ENCODE measurements at places on chromosomes 3 and 15.

DNA sequence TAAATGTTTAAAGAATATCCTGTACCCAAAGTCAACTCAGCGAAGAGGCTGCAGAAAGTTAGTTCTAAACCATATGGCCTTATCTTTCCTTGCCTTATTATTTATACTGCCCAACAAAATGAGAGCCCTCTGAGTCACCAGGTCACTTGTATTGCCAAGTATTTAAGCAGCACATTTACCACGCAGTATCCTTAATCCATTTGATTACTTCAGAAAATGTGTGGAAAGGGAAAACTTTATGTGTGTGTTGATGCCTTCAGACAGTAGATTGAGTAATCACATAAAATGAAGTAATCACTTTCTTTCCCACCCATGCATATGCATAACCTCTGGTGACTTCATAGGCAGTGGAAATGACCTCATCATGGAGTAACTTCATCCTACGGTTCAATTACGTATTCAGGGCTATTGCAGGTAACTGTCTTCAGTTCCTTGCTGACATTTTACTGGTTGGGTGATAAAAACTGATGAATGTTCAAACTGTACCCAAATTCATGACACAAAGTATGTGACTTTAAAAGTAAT, 7.5 kb upstream of the CADPS start:
- no peak for DNase-seq

DNA sequence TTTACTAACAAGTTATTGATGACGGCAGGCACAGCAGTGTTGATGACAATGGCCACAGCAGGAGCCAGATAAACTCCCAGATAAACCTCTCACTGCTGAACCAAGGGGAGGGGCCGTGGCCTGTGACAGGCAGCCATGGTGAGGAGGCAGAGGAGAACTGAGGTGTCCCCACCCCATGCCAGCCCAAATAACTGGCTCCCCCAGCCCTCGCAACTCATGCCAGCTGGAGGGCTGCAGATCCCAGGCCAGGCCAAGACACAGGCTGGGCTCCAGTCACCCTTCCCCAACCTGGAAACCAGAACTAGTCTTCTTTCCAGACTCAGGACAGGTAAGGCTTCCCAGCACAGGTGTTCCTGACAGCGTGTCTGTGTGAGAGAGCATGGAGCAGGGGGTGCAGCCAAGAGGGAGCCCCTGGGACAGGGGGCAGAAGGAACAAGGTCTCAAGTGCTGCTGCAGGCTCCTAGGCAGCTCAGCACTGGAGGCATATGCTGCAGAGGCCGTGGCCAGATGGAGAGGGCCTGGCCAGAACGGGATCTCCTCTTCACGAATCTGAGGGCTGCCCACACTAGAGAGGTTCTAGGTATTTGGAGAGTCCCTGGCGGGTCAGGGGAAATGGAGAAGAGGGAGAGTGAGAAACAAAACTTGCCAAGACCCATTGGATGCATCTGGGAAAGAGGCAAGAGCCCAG, 15.9 kb downstream of the PLA2G4F start:
- peak; percentile 28 for DNase-seq

DNA sequence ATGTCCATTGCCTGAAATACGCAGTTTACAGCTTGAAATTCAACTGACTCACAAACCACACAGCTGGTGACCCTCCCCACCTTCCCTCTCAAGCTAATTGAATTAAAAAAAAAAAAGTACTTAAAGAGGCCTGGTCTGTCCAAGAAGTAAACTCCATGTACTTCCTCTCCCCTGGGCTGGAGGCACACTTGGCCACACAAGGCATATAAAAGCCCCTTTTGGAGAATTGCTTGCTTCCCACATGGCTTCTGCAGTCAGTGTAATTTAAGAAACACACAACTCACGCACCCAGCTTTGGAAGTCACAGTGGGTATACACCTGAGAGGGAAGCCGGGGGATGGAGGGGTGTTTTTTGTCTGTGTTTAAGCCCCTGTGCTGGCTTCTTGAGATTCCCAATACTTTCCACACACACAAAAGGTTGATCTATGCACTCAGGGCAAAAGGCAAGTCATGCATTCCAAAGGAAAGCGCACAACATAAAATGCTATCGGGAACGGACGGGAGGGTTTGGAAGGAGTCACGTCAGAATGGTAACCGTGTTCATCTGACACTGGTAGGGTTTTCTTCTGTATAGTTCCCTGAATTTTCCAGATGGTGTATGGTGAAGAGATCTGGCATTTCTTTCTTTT, 106.6 kb upstream of the ALDH1A3 start:
- no peak for DNase-seq

DNA sequence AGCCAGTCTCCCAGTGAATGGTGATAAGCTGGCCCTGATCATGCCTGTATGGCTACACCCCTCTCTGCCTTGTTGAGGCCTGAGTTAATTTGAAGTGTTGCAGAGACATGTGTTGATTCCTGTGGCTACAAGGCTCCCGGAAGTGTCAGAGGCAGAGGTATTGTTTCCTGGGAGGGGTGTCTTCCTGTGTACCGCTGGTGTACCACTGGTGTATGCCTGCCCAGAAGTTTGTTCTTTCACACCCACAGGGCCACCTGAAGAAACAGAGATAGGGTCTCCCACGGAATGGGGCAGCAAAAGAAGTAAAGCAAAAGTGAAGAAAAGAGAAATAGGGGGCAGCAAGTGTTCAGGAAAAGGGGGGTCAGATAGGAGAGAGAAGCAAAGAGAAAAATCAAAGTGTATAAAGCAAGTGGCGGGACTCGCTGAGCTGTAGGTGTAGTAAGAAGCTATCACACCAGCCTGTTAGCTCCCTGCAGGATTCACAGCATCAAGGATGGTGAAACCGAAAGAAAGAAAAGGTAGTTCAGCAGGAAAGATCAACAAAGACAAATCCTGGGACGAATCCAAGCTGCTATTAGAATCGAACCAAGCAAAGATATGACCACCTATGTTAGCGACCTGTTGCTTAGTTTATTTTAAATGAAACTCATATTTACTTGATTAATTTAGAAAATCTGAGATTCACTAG, 36.6 kb upstream of the CD47 start:
- DNase-seq = peak; percentile 77

DNA sequence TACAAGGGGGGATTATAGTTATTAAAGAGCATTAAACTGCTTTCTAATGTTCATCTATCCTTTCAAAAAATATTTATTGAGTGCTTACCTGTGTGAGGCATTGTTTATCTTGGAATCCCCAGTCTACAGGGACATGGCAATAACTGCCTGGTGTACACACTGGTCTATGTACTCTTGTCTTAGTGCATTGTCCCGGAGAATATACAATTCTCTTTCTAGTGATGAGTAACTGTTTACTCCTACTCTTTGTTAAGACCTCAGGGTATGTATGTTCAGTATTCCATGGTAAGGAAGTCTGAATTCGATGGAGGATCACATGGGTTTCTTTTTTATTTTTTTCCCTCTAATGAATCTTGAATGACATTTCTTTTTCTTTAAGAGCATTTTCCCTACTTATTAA, 772.4 kb upstream of the NR2F2 start:
- no peak for DNase-seq

GRCh38 chr15:75069301-75069925, 46.0 kb downstream of the PPCDC start:
- no peak for DNase-seq

DNA sequence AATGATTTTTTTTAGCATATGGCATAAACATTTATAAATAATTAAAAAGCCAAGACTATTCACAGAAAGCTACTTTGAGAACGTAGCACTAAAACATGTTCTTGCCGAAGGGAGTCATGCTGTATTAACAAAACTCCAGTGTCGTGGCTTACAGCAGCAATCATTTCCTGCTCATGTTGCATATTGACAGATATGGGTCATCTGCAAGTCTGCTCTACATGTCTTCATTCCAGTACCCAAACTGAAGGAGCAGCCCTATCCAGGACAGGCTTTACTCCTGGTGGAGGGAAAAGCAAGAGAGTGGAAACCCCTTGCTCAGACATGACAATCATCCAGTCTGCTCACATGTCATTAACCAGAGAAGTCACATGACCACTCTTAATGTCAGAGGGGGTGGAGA, 87.6 kb downstream of the NEK11 start:
- DNase-seq = no peak

DNA sequence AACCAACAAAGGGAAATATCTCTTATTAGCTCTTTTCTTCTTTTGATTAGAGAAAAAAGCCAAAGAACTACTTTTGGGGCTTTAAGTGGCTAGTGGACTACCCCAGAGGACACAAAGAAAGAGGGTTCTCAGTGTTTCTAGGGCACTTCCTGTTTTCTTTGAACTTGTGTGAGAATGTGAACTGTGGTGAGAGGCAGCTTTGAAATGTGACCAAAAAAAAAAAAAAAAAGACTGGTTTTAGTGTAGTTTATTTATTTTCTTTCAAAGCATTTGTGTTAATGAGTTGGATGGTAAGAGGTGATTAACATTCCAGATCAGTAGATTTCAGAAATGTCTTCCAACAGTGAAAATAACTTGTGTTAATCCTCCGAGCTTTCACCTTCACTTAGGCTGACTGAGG, 32.4 kb downstream of the SELENOT start:
- DNase-seq = peak; percentile 75

DNA sequence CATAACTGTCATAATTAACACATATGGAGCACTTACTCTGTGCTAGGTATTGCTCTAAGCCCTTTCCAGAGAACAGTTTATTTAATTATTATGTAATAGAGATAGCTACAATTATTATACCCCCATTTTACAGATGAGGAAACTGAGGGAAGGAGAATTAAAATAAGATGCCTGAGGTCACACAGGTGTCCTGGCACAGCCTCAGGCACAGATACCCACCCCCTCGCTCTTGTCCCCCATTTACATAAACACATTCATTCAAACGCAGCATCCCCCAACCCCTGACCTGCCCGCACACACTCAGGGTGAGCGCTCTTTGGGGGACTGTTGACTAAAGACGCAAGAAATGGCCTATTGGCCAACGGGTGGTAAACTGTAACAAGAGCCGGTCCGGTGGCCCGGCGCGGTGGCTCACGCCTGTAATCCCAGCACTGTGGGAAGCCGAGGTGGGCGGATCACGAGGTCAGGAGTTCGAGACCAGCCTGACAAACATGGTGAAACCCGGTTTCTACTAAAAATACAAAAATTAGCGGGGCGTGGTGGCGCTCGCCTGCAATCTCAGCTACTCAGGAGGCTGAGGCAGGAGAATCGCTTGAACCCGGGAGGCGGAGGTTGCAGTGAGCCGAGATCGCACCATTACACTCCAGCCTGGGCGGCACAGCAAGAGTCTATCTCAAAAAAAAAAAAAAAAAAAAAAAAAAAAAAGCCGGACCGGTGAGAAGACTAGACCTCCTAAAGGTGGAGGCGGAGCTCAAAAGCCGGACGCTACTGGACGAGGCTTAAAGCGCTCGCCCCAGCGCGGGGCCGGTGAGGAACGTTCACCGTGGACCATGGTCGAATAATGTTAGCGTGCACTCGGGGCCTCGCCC, 1.9 kb upstream of the ISL2 start:
- DNase-seq = no peak

DNA sequence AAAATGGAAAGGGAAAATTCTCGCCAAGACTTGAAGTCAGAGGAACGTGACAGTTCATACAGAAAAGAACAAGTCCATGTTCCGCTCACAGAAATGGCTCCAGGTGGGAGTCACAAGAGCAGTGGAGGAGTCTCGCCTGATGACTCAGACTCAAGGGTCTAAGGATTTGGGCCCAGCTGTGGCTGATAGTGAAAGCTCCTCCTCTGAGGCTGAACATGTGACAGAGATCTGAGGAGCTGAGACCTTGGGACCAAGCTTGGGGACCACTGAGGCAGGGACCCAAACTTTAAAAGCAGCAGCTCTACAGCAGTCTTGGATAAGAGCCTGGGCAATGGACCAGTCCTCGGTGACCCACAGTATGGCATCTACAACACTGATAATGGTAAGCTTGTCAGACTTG, 9.3 kb upstream of the VEPH1 start:
- DNase-seq = no peak

GRCh38 chr15:68484696-68485400, 52.9 kb upstream of the ITGA11 start:
- DNase-seq = no peak

DNA sequence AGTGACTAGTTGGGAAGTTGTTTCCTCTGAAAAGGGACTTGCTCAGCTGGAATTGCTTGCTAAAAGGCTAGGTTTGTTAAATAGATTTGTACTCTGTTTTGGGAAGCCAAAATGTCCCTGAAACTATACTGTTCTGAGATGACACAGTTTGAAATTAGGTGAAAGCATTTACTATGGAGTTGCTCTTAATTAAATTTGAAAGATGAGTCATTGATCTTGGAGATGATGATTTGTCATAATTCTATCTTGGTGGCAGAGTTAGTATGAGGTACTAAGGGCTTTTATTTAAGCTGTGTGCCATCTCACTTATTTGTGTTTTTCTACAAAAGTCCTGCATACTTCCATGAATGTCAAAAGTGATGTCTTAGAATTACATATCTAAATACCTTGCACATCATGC, 320.9 kb downstream of the PTPRG start:
- DNase-seq = no peak

GRCh38 chr3:188154809-188155574, 1.0 kb downstream of the LPP start:
- DNase-seq = no peak

GRCh38 chr15:58390655-58391054, 41.1 kb upstream of the LIPC start:
- no peak for DNase-seq

GRCh38 chr3:152737021-152737908, 97.7 kb upstream of the P2RY1 start:
- peak; percentile 4 for DNase-seq

GRCh38 chr3:21638488-21638887, 112.5 kb downstream of the ZNF385D start:
- DNase-seq = no peak

- no peak for DNase-seq
These were observed 421.4 kb downstream of the EPHA6 start for GRCh38 chr3:97235611-97236315.

DNA sequence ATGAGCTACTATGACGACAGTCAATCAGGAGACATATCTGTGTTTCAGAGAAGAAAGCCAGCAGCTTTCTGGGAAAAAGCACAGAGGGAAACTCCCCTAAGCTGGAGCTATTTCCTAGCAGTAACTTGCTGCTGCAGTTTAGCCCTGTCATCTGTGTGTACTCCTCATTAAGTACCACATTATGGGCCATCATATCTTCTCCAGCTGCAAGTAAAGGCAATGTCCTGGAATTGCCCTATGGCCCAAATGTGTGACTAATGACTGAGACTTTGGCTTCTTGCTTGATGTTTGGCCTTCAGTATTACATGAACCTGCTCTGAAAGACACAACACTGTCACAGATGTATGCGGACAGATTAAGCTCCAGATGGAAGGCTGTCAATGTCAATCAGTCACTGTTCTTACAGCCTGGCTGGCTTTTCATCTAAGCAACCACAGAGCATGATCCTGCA, 190.8 kb downstream of the FHIT start:
- DNase-seq = peak; percentile 10

DNA sequence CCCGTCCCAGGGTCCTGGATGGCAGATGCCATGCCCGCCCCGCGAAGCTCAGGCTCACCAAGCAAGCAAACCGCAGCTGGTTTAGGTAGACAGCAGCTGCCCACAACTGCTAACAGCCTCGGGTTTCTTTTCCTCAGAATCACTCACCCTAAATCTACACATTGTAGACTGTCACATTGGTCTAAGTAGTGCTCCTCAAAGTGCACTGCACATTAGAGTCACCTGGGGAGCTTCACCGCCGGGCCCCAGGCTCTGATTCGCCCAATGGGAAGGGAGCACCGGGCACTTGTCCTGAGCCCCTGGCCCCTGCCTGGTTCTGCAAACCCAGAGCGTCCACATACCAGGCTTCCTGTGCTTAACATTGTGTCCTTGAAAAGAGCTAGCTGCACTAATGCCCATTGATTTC, 752 bp downstream of the OCA2 start:
- DNase-seq = no peak

GRCh38 chr3:98903099-98903498, 1.6 kb upstream of the DCBLD2 start:
- no peak for DNase-seq

GRCh38 chr3:28476194-28476593, 127.6 kb upstream of the AZI2 start:
- peak; percentile 65 for DNase-seq

Measured in hematopoietic multipotent progenitor cell treated with erythropoietin and hydrocortisone succinate and interleukin-3 and kit ligand, for 6 days (in vitro differentiated cells).